ENCODE measurements at places on chromosomes 4 and X. TPM values are rescaled to one million over a fixed set of nuclear protein-coding genes. Genes with fewer than 3 reads are reported as not detected.
A peak's percentile ranks its signal among the peaks of the same experiment; 100 is the strongest.

DNA sequence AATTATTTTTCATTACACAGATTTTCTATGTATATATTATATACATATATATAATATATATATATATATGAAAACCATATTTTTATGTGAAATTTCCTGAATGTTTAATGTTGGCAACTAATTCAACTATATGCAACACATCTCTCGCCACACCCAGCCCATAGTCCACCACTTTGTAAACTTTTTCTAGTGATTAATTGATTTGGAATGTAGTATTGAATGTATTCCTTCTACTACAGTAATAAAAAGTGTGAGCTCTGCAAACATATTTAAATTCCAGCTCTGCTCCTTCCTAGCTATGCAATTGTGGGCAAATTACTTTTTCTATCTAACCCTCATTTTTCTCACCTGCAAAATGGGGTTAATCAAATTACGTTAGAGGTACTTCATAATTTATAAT, 187.8 kb downstream of the TEX11 start:
- no peak for DNase-seq
- no peaks in the 10 kb centered on the region for H3K27me3 ChIP-seq
- no peak overlapping the region for H3K4me3 ChIP-seq
- H3K27ac ChIP-seq, result no peak overlapping the region
- no peaks in the 10 kb centered on the region for H3K4me1 ChIP-seq

GRCh38 chr4:108619372-108620100, 840 bp upstream of the RPL34 start:
- no peaks in the 10 kb centered on the region for H3K36me3 ChIP-seq
- H3K4me1 ChIP-seq, result peaks cover 29% of the 10 kb centered on the region
- H3K27me3 ChIP-seq, result no peaks in the 10 kb centered on the region
- DNase-seq, result peak; percentile 9

DNA sequence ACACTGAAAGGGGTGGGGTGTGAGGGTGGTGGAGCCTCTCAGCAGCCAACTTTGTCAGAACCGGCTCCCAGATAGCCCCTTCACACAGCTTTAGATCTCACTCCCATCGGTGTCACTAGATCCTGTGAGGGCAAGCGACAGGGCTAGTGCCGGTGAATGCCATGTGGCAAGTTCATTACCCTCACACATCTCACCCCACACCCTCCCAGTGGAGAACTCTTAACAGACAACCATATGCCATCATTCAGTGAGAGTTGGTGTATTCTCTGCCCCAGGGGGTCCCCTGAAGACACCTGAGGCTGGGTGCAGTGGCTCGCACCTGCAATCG, 15.3 kb downstream of the SEPTIN6 start:
- peaks cover 66% of the 10 kb centered on the region for H3K4me1 ChIP-seq
- H3K27me3 ChIP-seq, result no peaks in the 10 kb centered on the region
- peak overlapping the region; percentile 75 for H3K27ac ChIP-seq
- H3K36me3 ChIP-seq, result peaks cover 17% of the 10 kb centered on the region
- DNase-seq, result no peak
- peak overlapping the region; percentile 30 for H3K4me3 ChIP-seq

DNA sequence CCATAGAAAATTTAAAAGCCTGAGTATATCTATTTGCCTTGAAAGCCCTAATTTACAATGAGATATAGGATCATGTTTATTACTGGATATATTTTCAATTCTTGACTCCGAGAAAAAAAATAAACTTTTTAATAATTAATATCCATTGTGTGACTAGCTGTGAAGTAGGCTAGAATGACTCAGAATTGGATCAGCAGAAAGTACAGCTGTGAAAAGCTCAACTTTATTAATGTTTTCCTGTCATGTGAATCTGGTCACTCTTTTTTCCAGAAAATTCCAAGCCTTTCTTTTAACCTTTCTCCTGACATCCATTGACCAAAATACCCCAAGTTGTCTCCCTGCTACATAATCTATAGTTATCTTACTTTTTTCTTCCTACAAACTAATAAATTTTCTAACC, 171.8 kb upstream of the PACRGL start:
- no peaks in the 10 kb centered on the region for H3K27me3 ChIP-seq
- no peaks in the 10 kb centered on the region for H3K4me1 ChIP-seq
- H3K4me3 ChIP-seq, result no peak overlapping the region
- H3K36me3 ChIP-seq, result no peaks in the 10 kb centered on the region

Gene TEX13C
- total RNA-seq, result not detected

Measured in T-cell (primary cell).